ENCODE measurements at places on chromosomes 6 and 20.

- no peak for DNase-seq
These were observed 811.9 kb downstream of the MAFB start for GRCh38 chr20:39876976-39877635.

DNA sequence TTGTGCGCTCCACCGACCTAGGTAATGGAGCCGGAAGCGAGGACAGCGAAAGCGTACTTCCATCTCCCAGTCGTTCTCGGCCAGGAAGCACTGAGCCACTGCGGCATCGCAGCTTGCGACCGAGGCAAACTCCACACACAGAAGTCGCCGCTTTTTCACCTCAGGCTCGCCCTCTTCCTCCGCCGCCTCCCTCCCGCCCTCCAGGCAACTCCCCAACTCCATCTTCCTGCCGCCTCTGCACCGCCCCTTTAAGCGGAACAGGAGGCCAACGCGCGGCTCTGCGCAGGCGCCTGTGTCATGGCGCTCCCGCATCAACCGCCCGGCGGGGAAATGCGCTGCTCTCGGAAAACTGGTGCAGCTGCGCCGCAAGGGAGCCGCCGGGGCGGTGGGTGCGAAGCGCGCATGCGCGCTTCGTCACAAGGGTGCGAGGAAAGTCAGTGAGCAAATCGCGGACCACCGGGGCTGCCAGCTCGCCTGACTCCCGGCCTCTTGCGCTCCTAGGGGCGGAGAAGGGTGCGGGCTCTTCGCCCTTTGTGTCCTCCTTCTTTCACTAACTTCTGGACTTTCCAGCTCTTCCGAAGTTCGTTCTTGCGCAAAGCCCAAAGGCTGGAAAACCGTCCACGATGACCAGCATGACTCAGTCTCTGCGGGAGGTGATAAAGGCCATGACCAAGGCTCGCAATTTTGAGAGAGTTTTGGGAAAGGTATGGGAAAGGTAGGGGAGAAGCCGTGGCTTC, at the start of the genes ACOT13 and TDP2:
ACOT13 (plus strand) TSS at position 437 of the 737 bp plus-strand sequence; CDS start at position 624, 187 bp downstream.
TDP2 (minus strand) TSS at position 259 of the 737 bp plus-strand sequence; CDS start at position 222, 37 bp downstream.
- DNase-seq, result peak; percentile 97

DNA sequence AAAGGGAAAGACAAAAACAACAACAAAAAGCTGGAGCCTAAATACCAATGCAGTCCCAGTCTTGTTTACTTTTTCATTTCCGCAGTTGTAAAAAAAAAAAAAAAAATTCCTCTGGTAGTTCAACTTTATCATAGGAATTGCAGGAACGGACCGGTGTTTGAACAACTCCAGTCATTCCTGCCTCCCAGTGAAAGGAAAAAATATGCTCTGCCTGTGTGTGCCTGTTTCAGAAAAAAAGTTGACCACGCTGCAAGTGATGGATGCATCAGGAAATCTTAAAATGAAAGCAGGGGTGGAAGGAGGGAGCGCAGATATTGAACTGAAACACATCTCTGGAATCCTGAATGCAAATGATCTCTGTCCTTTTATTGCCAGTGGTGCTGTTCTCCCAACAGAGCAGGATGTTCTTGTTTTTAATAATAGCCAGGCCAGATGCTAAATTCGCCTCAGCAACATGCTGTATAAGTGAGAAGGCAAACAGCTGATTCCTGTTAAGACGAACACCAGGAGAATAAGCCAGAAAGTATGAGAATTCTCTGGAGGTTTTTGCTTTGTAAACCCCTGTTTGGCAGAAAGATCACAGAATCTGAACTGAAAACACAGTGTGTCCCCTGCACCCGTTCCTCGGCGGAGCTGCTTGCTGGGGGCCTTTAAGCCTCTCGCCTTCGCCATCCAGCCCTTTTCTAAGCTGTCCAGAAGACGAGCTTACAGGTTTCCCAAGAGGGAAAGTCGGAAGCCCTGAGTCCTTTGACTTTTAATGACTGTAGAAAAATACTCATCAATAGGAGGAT, 178.4 kb upstream of the SUPT3H start:
- no peak for DNase-seq

- DNase-seq, result no peak
These were observed 45.8 kb downstream of the TBC1D7 start for GRCh38 chr6:13282393-13283069.

- no peak for DNase-seq
These were observed 123.3 kb downstream of the KIF13A start for GRCh38 chr6:17863901-17864754.

- no peak for DNase-seq
These were observed 39.8 kb upstream of the RAB23 start for GRCh38 chr6:57261926-57262325.

DNA sequence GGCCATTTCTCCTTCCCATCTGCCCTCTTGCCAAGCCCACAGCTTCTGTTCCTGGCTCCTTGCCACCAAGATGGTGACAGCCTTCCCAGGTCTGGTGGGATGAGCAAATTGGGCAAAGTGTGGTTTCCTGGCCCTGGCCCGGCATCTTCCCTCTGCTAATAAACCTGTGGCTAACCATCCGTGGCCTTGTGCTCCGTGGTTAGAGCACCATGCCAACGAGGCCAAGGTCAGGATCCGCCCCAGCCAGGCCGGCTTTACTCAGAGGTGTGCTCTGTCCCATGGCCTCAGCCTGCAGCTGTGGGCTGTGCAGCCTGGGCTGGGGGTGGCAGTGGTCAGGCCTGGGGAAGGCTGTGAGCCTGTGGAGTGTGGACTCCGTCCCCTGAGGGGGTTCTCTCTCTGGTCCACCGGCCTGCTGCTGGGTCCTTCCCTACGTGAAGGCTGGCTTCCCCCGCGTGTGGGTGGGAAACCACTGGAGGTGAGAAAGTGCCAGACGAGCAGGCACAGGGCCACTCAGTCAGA, 117.4 kb downstream of the VEGFA start:
- no peak for DNase-seq

DNA sequence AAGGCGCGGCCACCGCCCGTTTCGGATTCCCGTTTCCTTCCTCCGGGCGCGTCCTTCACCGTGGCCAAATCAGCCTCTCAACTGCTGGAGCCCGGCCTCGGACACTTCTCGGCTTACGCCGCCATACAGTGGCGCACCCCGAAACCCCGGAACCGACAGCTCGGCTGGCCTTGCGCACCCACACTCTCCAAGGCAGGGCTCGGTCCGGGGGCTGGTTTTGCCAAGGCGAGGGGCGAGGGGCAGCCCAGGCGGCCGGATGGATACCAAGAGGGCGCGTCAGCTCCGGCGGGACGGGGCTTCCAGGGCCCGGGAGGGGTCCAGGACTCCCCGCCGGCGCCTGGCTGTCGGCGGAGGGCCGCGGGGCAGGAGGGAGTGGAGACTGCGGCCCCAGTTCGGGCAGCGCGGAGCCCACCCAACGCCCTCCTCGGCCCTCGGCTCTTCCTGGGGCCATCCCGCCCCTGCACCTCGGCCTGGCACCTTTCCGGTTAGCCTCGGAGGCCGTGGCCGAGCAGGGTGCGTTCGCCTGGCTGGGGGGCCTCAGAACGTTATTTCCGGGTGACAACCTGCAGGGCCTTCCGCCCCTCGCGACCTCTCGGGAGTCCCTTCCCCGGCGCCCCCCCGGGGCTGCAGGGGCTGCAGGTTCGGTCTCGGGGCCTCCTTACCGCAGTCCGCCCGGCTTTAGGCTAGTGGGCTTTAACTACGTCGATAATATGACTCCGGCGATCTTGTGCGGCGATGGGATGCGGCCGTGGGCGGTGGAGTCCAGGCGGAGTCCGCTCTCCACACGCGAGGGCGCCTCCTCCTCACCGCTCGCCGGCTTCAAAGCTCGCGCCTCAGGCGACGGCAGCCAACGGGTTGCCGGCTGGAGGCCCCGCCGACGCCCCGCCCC, 697 bp upstream of the CEP43 start:
- DNase-seq, result no peak

DNA sequence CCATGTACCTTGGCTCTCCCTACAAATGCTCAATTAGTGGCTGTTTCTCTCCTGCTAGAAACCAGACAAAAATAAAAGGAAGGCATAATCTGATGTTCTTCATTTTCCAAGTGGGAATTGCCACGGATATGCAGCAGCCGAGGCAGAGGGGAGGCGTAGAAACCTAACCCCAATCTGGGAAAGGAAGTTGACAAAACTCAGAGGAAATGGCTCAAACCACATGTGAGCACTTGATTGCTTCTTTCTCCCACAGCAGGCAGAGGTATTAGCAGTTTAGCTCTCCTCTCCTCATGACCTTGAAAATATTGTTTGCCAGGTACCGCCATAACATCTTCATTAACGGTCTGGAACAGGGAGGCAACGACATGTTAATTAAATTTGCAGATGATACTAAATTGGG, 3.8 kb upstream of the MLN start:
- DNase-seq, result no peak

All from central memory CD4-positive, alpha-beta T cell (primary cell).